HFFc6 (cell line): ENCODE measurements at places on chromosomes 16 and 17.

- no peak for DNase-seq
Measured at GRCh38 chr17:74387365-74388218, 20.3 kb downstream of the GPR142 start.

GRCh38 chr17:6755731-6756184 lies at the start of gene XAF1:
Gene XAF1, plus strand, starts transcription at chr17:6756046. Its CDS starts 33 bp downstream, at chr17:6756079.
- DNase-seq: peak; percentile 25

DNA sequence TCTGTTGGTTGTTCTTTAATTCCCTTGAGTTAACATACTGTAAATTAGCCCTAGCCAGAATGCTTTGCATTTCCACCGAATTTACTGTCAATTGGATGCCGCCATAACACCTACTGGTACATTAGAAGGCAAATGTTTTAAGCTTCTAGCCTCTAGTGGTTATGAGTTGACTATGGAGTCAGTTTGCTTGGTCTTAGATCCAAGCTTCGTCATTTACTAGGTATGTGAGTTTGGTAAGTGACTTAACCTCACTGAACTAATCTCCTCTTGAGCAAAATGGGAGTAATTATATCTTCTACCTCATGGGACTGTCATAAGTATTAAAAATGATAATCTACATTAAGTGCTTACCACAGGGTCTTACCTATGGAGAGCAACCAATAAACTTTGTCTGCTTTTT lies 20.4 kb upstream of the CDH11 start:
- DNase-seq: peak; percentile 37

DNA sequence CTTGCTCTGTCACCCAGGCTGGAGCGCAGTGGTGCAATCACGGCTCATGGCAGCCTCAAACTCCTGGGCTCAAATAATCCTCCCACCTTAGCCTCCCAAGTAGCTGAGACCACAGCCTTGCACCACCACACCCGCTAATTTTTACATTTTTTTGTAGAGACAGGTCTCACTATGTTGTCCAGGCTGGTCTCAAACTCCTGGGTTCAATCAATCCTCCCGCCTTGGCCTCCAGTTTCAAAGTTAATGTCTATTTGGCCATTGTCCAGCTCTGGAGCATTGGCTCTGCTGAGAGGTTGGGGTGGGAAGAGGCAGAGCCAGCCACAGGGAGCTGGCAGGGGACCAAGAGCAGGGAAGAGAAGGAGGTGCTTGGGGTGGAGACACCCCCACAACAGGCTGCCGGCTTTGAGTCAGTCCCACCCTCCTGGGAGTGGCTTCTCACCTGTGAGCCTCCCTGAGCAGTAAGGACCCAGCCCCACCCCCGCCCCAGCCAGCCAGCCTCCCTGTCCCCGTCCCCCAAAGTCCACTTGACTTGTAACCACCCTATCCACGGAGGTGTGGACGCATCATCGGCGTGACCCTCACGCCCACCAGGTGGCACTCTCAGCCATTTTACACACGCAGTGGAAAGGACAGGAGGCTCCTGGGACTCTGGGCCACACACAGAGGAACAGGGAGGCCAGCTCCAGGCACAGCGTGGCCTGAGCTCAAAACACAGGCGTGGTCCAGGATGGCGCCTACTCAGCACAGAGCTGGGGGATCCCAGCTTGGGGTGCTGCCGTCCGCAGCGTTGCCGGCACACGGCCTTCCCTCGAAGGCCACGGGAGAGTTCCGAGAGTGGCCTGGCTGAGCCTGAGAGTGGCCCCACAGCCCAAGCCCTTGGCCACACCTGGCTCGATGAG lies 22.8 kb upstream of the PVALEF start:
- DNase-seq: peak; percentile 57

DNA sequence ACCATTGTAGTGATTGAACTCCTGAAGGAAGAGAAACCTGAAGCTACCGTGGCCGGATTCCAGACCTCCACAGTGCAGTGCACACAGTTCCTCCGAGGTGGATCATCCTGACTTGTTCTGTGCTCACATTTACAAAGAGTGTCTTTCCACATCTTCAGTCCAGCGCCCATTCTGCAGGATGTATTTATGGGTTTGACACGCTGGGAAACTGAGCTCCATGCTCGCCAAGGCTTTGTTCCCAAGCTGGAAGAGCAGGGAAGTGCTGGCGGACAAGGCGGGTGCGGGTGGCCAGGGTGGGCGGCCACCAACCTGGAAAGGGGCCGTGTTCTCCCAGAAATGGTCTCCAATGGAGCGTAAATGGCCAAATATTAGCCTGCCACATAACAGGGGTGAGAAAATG lies 227.9 kb downstream of the IRF8 start:
- DNase-seq: no peak

- DNase-seq: no peak
Measured at GRCh38 chr16:78462288-78463208, 363.1 kb downstream of the WWOX start.

GRCh38 chr16:84751947-84752346 lies 52.1 kb downstream of the USP10 start:
- DNase-seq: peak; percentile 7

DNA sequence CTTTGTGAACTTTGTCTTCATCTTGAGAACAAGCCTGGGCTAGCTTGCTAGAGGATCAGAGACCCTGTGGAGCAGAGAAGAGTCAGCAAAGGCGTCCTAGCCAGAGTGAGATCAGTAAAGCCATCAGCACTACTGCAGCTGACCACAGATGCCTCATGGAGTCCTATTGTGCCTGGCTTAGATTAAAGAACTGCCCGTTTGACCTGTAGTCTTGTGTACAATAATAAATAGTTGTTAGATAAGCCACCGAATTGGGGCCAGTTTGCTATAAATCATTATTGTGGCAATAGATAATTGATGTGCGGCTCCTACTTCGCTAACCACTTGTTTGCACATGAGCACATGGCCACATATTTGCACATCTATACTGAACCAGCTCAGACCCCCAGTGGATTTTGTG lies 103.0 kb downstream of the CYLD start:
- DNase-seq: no peak

DNA sequence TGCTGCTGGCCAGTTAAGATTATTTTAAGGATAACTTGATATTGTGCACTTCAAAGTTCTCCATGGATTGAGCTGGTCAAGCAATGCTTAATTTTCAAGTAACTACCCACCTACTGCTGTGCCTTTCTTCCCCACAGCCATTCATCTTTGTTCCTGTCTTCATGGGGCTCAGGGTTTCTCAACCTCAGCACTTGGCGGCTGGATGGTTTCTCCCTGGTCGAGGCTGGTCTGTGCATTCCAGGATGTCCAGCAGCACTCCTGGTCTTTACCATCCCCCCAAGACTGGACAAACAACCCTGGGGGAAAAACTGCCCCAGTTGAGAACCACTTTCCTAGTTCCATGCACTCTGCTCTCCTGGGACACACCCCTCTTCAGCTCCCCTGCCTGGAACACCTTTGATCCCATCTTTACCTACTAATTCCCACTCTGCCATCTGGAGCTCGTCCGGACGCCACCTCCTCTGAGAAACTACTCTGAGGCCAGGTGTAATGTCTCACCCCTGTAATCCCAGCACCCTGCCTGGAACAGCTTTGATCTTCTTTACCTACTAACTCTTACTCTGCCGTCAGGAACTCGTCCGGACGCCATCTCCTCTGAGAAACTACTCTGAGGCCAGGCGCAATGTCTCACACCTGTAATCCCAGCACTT lies 81.5 kb downstream of the NXN start:
- no peak for DNase-seq

GRCh38 chr16:54699656-54700055 lies 231.0 kb upstream of the IRX5 start:
- no peak for DNase-seq

GRCh38 chr17:39939106-39939505 lies 11.6 kb downstream of the LRRC3C start:
- DNase-seq: no peak

GRCh38 chr16:67425580-67425979 lies 5.3 kb upstream of the HSD11B2 start:
- DNase-seq: no peak

DNA sequence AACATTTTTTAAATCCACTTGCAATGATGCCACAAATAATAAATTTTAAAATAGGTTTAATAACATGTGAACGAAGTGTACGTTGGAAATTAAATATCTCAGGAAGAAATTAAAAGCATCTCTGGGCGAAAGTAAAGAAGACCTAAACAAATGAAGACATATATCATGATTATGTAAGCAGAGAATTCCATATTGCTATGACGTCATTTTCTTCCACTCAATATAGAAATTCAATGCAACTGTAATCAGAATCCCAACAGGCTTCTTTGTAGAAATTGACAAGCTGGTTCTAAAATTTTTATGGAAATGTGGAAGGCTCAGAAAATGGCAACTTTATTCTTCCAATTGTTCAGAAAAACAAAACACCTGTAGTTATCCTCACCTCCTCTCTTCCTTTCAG lies 33.8 kb upstream of the RBFOX3 start:
- DNase-seq: no peak

- DNase-seq: peak; percentile 77
Measured at GRCh38 chr17:17681187-17681743, at the start of gene RAI1. Gene RAI1, plus strand, starts transcription at chr17:17681458. Its CDS starts 111,491 bp downstream, at chr17:17792949.

DNA sequence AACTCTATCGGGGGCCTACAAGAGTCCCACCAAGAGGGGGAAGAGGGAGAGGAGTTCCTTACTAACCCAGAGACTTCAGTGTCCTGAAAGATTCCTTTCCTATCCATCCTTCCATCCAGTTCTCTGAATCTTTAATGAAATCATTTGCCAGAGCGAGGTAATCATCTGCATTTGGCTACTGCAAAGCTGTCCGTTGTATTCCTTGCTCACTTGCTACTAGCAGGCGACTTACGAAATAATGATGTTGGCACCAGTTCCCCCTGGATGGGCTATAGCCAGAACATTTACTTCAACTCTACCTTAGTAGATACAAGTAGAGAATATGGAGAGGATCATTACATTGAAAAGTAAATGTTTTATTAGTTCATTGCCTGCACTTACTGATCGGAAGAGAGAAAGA lies 70.0 kb downstream of the CDK12 start:
- no peak for DNase-seq

DNA sequence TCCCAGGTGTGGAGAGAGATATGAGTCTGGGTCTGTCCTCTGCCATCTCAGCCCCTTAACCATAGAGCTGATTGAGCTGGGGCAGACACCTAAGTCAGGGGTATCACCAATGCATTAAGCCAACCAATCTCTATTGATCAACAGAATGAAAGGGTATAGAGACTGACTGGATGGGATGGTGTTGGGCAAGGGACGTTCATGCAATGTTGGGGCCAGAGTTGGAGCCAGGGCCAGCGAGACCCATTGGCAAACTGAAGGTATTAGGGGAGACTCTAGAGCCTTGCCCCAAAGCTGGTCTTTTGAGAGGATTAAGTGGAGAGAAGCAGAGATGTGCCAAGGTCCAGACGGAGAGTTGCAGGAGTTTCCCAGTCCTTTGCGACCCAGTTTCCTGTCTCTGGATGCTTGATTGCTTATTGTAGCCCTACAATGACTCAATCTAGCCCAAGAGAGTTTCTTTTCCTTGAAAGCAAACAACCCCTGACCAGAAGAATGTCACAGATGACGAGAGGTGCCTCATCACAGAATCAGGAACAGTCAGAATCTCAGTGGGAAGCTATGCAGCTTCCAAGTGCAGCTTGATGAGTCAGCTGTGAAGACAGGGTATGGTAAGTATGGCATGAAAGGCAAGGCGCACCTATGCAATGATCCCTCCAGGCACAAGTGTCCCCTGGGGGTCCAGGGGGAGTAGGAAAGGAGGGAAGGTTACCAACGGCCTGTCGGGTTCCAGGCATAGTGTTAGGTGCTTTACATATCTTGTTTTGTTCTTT lies 137.2 kb downstream of the UTP18 start:
- DNase-seq: peak; percentile 32

- peak; percentile 44 for DNase-seq
Measured at GRCh38 chr16:55478827-55479429, at the start of gene MMP2. Gene MMP2, plus strand, starts transcription at chr16:55479198. Its CDS starts 282 bp downstream, at chr16:55479480.

- DNase-seq: peak; percentile 91
Measured at GRCh38 chr17:38464723-38465390, 36.6 kb downstream of the ARHGAP23 start.

GRCh38 chr17:75447951-75448856 lies 8.2 kb upstream of the TMEM94 start:
- no peak for DNase-seq

DNA sequence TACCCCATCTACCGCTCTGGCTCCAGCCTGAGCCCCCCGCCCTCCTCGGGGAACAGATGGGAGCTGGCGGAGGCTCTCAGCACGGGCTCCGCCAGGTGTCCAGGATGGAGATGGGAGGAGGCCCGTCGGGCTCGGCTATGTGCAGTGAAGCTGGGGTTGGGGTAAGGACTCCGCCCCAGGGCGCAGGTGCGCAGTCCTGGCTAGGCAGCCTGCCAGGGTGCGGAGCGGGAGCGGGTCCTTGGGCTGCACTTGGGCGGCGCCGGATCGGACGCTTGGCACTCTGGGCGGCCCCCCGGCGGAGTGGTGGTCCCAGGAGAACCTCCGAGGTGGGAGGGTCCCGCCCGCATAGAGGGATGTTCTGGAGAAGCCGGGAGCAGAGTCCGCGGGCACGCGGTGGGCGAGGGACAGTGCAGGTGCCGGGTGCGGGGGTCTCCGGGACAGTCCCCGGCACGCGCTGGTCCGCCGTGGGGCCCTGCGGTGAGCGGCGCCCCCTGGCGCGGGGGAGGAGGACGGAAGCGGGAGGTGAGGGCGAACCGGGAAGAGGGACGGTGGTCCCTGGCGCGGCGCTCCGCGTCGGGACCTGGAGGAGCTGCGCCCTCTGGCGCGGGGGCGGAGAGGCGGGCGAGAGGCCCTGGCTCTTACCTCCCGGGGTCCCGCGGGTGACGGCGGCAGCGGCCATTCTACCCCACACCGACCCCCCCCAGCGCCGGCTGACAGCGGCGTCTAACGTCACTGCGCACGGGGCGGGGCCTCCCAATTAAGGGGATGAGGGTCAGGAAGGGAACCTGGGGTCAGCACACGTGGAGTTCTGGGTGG lies at the start of gene CAMTA2:
Gene CAMTA2, minus strand, starts transcription at position 725 of the 816 bp plus-strand sequence. CDS start 1,453 bp downstream, outside the sequence.
- peak; percentile 49 for DNase-seq

- no peak for DNase-seq
Measured at GRCh38 chr17:32342603-32343325, 791 bp upstream of the C17orf75 start.
